Activated T-helper 17 cell treated with anti-CD3 and anti-CD28 coated beads, Interleukin-2, amount 50 U/mL, for 72 hours (primary cell): ENCODE measurements at places on chromosomes 2 and 18. TPM values are rescaled to one million over a fixed set of nuclear protein-coding genes. Genes with fewer than 3 reads are reported as not detected.

- no peak for ATAC-seq
Observed at GRCh38 chr2:181807526-181807925, 84.0 kb upstream of the ITPRID2 start.

- no peak for ATAC-seq
Observed at GRCh38 chr18:79329786-79330185, 65.9 kb upstream of the NFATC1 start.

- no peak for ATAC-seq
Observed at GRCh38 chr18:5311301-5311989, 15.9 kb upstream of the ZBTB14 start.

- no peak for ATAC-seq
Observed at GRCh38 chr18:22337833-22338232, 79.9 kb downstream of the CTAGE1 start.

DNA sequence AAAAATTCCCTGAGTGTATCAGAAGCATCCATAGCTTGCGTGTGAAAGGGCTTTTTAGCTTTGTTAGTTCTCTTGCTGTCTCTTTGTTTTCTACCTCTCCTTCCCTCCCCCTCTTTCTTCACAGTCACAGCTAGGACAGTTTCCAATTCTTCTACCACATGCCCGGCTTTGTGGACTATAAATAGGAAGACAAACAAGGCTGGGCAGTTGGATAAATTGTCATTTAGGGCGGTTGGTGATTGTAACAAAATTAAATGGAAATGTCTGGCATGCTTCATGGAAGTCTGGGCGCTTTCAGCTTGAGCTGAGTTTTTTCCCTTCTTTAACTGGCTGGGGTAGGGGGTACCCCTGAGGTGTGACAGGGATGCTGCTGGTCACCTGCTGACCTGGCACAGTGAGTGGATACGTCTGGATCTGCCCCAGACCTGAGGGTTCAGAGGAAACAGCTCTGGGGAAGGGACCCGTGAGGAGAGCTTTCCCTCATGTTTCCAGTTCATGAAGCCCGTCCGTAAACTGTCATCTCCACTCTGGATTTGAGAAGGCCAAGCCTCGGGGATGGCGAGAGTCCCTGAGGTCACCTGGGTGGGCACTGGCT, 29.0 kb upstream of the GIGYF2 start:
- ATAC-seq, result no peak

GRCh38 chr18:37844209-37844970, 278.8 kb upstream of the CELF4 start:
- ATAC-seq, result no peak

- no peak for ATAC-seq
Observed at GRCh38 chr2:77054938-77055337, 467.2 kb downstream of the LRRTM4 start.

DNA sequence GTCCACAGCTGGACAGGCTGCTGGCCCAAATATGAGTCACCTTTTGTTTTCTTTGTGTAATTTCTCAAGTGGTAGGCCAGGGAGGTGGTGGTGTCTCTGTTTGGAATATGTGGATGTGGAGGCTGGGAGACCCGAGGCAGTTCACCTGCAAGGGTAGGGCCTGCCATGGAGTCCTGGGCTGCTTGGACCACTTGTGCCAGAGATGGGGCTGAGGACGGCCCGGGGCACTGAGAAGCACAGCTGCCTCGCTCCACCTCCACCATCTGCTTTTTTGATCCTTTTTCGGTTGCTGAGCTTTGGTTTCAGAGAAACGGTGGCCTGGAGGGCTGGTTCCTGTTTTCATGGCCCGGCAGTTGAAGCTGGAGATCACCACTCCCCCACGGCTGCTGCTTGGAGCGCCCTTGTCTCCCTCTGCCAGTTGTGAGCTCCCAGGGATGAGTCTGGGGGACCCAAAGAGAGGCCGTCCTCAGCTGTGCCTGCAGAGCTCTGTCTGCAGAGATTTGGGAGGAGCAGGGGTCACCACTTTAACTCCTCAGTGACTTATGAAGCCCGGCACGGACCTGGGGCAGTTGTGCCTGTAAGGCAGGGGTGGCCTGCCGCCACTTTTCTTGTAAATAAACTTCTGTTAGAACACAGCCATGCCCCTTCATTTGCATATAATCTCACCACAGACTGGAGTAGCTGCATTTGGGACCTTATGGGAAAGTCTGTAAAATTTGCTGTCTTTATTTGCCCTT, 67.6 kb upstream of the MCFD2 start:
- ATAC-seq, result no peak

DNA sequence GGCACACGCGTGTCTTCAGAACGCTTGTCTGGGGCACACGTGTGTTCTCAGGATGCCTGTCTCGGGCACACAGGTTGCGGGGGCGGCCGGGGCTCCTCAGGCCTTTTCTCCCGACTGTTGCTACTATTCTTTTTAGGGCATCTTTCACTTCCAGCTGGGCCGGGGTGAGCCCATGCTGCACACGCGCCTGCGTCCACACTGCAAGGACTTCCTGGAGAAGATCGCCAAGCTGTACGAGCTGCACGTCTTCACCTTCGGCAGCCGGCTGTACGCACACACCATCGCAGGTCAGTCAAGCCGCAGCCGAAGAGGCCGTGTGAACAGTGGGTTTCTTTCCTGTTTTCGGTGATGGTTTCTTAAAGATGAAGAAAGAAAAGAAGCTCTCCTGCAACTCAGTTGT, 25.0 kb downstream of the CTDP1 start:
- no peak for ATAC-seq

GRCh38 chr18:60649107-60649506, 276.5 kb upstream of the MC4R start:
- no peak for ATAC-seq

DNA sequence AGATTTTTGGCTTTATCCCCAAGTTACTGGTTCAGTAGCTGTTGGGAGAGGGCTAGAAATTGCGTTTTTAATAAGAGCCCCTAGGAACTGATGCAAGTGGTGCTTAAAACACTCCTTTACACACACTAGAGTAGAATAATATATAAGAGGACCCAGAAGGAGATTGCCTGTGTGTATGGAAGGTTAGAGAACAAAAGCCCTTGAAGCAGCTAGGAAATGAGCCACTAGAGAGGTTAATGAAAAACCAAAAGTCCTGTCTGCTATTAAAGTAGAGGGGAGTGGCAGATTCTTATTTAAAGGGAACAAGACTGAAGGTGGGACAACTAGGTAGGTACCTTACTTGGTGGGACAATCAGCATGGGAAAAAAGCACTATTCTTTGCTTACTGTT, 14.4 kb upstream of the SLC39A10 start:
- ATAC-seq, result no peak

GRCh38 chr2:20501974-20502373, 55.1 kb downstream of the RHOB start:
- no peak for ATAC-seq

- ATAC-seq, result no peak
Observed at GRCh38 chr2:234437642-234438304, 59.1 kb downstream of the ARL4C start.

Gene NBAS
- total RNA-seq, result 36.3 TPM

Gene ORMDL1
- total RNA-seq, result 69.4 TPM

Gene ZBTB7C
- 0.04 TPM for total RNA-seq

Gene CCDC74A
- 2.7 TPM for total RNA-seq

Gene FSHR
- not detected for total RNA-seq

Gene MAP3K19
- total RNA-seq, result 0.13 TPM

Gene DPP10
- not detected for total RNA-seq
